ENCODE measurements at places on chromosomes 5 and 9.

DNA sequence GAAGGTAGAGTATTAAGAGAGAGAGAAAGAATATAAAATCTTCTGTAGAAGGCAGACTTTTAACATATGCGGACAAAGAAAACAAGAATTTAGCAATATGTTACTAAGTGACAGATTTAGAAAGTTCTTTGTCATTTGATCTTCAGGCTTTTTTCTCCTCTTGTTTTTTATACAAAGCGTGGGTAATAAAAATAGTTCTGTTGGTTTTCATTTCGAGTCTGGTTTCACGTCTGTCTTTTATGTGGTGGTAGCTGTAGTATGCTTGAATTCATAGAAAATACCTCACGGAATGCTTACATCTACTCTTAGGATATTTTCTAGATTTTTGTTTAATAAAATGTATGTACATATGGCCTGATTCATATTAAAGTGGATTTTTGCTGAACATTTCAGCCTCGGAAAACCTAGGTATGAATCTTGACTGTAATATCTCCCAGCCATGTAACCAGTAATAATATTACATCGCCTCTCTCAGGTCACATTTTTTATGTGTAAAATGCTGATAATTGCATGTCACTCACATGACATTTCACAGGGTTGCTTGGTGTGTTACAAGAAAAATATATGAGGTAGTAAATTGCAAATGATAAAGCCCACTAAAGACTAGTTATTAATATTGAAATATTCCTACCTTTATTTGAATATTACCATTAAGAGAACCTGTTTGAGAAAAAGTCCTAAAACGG is 72.5 kb upstream of the TAF11L2 start:
- no peak for DNase-seq

DNA sequence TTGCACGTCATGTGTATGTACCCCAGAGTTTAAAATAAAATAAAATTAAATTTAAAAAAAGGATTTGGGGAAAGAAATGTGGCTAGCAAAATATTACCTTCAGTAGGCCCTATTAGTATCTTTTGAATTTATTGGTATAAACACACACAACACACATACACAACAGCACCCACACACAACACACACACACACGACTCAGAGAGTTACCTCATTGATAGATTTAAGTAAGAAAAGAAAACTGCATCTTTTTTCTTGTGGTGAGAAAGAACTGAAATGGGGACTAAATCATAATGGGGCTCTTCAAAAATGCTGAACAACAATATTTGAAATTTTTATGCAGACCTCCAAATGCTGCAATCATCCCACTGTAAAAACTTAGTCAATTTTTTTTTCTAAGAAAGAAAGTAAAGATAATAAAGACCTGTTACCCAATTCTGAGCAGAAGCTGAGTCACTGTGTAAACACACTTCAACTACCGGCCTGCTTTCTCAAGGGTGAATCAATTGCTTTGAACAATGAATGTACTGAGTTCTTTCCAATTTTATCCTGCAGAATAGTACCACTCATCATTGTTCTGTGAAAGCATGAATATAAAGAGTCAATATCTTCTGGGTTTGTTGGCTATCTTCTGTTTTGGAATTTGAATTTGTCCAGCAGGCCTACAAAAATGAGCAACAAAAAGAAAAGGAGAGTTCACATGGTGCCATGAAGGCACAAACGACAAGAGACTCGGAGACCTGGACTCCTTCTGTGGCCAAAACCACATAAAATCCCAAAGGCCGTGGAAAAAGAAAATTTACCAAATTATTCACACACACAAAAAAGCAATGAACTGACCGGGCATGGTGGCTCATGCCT is 57.9 kb upstream of the CCNG1 start:
- no peak for DNase-seq

DNA sequence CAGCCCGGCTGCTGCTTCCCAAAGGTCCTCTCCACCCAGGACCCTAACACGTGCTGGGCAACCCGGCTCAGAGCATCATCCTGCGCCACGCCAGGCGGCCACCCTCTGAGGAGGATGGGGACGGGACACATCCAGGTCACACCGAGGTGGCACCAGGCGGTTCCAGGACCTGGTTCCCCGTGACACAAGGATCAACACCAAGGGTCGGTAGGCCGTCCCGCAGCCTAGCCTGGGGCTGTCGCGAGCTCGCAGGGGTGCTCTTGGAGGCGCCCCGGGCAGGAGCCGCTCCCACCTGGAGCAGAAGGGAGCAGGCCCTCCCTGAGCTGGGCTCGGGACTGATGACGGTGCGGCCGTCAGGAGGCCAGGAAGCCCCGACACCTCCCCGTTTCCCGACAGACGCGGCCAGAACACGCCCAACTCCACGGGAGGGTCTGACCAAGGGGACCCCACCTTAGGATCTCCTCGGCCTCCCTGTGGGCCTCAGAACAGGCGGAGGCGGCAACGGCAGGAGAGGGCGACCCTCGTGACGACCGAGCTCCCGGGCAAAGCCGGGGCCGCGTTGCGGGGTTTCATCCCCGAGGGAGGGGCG is 6.3 kb downstream of the EXD3 start:
- DNase-seq: no peak

DNA sequence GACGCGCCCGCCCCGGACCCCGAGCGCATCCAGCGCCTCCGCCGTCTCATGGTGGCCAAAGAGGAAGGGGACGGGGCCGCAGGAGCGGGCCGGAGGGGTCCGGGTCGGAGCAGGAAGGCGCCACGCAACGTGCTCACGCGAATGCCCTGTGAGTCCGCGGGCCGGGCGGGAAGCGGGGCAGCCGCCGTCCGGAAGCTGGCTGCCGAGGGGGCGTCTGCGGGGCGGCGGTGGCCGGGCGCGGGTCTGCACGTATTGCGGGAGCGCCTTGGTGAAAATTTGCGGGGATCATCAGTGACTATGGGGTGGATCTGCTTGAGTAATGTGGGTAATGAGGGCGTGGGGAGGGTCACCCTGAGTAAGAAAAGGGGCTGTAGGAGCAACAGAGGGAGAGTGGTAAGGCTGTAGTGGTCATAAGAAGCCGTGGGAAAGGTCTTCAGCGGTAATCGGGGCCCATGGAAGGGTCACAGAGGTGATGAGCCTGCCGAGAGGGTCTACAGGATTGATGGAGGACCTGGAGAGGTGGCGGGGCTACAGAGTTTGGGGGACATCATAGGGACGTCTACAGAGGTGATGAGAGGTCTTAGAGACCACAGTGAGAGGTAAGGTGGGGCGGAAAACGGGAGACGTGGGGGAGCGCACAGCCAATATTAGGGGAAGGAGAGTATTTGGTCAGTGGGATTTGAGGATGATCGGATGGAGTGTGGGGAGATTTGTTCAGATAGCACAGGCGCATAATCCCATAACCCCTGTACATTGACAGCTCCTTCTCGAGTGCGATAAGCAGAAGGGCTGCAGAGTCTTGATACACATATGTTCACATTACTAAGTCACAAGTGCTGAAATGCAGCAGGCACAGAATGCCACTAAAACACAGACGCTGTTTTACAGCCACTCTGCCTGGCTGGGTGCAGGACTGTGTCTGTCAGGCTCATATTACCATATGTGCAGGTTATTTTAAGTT is 819 bp downstream of the LSM11 start:
- no peak for DNase-seq

GRCh38 chr5:1247811-1248210 is 22.6 kb downstream of the SLC6A18 start:
- no peak for DNase-seq

- no peak for DNase-seq
These were observed 16.3 kb downstream of the PDGFRB start for GRCh38 chr5:150139334-150139733.

- no peak for DNase-seq
These were observed 550.6 kb downstream of the CDH10 start for GRCh38 chr5:24094081-24094679.

DNA sequence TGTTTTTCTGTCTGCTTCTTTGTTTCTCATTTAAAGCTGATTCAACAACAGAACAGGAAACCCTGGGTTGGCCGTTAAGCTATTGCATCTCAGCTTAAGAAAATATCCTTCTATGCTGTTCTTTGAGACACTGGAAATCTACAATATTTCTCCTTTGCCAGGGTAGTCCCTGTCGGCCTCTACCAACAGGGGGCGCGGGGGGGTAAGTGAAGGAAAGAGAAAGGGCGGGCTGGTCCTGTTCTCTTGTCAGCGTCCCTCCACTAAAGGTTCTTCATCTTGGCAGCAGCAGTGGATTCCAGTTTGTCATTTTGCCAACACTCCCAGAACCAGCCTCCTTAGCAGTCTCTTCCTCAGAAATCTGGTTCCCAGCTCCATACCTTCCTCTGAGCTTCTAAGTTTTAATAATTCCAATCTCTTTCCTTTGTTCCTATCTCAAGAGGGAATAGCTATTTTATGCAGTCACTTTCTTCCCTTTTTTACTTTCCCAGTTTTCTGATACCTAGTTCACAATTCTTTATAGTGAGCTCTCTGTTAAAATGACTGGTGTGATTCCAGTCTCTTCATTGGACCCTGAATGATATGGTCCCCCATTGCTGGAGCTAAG is 222.3 kb downstream of the GLIS3 start:
- DNase-seq: peak; percentile 20

DNA sequence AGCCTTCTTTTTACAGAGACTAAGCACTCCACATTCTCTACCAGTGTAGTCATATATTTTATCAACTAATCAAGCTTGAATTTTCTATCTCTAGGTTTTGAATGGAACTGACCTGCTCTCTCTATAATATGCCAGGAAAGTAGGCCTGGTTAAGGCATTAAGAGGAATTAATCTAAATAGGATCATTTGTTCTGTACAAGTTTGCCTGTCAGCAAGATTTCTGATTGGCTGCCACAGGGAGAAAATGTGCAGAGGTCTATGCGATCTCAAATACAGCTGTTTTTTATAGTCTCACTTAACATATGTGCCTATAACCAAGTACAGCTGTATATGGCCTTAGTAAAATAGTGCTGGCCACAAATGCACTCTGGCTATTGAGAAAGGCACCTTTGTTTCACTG is 418.8 kb downstream of the KDM4C start:
- DNase-seq: no peak

GRCh38 chr9:108744641-108745040 is 111.1 kb downstream of the ACTL7B start:
- no peak for DNase-seq

DNA sequence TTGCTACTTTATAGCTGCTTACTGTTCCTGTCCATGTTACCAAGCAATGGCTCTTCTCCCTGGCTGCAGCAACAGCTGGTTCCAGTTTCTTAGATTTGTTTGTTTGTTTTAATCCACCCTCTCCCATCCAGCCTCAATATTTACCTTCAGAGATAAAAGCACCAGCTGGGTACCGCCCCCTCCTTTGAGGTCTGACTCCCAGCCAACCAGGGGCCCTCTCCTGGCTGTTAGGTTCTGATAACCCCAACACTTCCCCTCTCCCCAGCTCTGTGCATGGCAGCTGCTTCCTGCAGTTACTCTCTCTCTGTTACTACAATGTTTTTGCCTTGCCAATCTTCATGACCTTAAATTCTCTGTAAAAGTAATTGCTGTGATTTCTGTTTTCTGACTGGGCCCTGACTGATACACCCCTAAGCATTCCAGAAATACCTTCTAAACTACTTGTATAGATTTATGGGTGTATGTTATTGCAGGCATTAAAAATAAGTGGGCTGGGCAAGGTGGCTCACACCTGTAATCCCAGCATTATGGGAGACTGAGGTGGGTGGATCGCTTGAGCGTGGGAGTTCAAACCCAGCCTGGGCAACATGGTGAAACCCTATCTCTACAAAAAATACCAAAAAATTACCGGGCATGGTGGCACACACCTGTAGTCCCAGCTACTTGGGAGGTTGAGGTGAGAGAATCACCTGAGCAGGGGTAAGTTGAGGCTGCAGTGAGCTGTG is 2.6 kb upstream of the GCNT1 start:
- DNase-seq: peak; percentile 10

GRCh38 chr9:108671794-108672193 is 184.0 kb downstream of the ACTL7B start:
- no peak for DNase-seq

DNA sequence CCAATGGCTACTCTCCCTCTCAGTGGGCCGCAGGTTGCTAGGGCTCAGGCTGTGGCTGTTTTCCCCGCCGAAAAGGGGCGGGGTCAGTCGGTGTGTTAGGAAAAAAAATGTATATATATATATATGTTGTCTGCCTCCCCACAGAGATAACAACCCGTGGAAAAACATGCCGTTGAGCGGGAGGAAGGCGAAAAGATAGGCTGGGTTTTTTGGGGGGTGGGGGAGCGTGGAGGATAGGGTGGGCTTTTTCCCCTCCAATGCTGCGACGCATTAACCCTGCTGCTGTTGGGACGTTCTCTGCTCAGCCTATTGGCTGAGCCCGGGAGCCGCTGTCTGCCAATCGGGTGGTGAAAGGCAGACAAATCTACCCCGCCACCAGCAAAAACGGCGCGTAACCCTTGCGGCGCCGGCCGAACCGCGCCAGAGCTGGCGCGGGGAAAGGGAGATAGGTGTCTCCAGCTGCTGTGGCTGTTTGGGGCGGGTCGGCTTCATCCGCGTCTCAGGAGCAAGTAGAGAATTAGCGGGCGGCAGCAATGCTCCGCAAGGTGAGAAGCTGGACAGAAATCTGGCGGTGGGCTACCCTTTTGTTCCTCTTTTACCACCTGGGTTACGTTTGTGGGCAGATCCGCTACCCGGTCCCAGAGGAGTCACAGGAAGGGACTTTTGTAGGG is at the start of gene PCDHGC4:
Gene PCDHGC4 (plus strand): TSS at position 390 of the 671 bp plus-strand sequence. CDS start 144 bp downstream, at position 534.
- DNase-seq: no peak

GRCh38 chr5:43646992-43647391 is 44.0 kb downstream of the NNT start:
- no peak for DNase-seq

GRCh38 chr9:21995006-21995665 is 545 bp downstream of the CDKN2B-AS1 start:
- DNase-seq: peak; percentile 61

DNA sequence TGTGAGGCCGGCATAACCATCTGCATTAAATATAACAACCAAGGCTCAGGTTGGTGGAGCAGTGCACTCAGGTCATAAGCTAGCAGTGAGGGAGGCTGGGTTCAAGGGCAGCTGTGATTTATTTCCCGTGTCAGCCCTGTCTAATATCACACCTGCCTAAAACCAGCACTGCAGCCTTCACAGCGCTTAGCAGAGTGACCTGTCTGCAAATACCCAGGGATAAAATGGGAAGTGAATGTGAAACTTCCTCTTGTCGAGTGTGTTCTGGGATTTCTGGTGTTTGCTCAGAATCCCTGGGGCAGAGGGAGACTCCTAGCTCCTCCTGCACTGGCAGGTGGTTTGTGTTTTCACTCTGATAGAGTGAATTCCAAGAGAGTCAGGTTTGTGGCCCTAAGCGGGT is 57.5 kb downstream of the ZNF510 start:
- DNase-seq: no peak
